Stimulated activated CD4-positive, alpha-beta T cell treated with anti-CD3 and anti-CD28 coated beads, Interleukin-1b, Interleukin-23, amount 100 ng/mL, for 4 hours (primary cell): ENCODE measurements at places on chromosomes 13 and 19.
A peak's percentile ranks its signal among the peaks of the same experiment; 100 is the strongest.

GRCh38 chr13:91169321-91170050 lies 178.0 kb upstream of the MIR17HG start:
- DNase-seq: no peak

- no peak for DNase-seq
Observed at GRCh38 chr13:29963089-29963488, 112.7 kb upstream of the UBL3 start.

DNA sequence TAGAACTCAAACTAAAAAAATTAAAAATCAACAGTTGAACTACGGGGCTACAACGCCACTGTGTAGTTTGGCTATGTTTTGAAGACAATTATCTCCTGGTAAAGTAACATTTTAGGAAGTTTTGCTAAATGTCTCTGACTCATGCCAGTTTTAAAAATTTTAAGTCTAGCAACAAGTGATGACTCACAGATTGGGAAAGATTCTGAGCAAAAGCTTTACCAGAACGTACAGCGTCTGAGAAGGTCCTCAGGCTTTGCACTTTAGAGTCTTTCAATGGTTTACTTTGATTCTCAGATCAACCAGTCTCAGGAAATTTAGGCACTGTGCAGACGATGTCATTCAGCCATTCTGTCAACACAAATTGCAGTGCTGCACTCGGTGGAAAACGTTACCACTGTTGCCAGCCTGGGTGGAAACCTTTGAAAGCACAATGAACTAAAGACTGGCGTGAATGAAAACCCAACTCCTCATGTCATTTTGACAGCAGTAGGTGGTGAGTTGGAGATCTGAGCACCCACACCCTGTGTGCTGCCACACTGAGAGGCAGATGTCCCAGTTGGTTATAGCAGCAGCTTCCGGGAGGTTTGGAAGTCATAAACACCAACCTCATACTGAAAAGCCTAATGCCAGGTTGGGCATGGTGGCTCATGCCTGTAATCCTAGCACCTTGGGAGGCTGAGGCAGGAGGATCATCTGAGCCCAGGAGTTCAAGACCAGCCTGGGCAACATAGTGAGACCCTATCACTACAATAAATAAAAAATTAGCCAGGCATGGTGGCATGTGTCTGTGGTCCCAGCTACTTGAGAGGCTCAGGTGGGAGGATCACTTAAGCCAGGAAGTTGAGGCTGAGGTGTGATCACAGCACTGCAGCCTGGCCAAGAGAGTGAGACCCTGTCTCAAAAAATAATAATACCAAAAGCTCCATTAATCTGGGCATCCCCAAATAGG lies 6.3 kb upstream of the WTIP start:
- DNase-seq: no peak

DNA sequence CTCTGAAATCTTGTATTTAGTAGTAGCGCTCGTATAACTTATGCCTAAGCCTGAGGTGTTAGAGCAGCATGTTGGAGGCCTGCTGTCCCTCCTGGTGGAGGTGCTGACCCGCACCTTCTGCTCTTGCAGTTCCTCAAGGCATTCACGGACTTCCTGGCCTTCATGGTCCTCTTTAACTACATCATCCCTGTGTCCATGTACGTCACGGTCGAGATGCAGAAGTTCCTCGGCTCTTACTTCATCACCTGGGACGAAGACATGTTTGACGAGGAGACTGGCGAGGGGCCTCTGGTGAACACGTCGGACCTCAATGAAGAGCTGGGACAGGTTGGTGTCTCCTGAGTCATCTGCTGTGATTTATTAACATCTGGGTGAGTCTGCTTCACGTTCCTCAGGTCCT lies 136.7 kb downstream of the ATP11A start:
- DNase-seq: no peak

DNA sequence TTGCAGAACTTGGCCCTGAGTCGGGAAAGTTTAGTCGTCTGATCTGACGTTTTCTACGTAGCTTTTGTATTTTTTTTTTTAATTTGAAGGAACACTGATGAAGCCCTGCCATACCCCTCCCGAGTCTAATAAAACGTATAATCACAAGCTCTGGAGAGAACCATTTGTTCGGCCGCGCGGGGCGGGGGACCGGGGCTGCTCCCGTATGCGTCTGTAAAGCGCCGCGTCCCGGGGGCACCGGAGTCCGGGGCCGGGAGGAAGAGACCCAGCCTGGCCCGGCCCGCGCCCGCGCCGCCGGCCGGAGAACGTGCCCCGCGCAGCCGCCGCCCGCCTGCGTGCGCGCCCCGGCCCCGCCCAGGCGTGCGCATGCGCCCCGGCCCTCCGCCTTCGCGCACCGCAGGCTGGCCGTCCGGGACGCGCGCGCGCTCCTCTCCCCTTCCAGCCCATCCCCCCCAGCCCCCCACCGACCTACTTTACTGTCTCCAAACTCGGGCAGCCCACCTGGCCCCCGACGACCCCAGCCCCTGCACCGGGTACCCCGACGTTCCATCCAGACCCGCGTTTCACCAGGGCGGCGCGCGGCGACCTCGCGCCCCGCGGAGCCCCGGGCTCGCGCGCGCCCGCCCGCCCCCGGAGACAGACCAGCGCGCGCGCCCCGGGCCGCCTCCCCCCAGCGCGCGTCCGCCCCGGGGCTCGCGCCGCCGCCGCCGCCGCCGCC lies 785 bp upstream of the USF2 start:
- DNase-seq: peak; percentile 77

GRCh38 chr13:109595471-109595870 lies 190.9 kb downstream of the IRS2 start:
- DNase-seq: no peak

DNA sequence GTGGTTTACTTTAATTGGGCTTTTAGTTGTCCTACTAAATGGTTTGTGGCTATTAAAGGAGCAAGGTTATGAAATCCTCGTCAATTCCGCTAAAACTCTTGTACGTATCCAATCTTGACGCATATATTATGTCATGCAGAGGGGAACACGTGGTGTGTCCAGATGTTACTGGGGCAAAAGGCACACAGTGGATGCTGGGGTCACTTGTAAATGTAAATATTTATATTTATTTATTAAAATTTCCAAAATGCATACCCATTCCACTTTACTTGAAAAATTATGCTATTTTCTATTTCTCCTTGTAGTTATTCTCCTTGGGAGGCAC lies 36.7 kb upstream of the SLC46A3 start:
- no peak for DNase-seq

- DNase-seq: peak; percentile 72
Observed at GRCh38 chr19:10797541-10798256, 38.3 kb downstream of the TMED1 start.
